ENCODE measurements at places on chromosomes 5 and 9.

GRCh38 chr9:138038244-138038671 is 160.7 kb downstream of the CACNA1B start:
- DNase-seq: no peak

- no peak for DNase-seq
These were observed 28.4 kb upstream of the SHC3 start for GRCh38 chr9:89207026-89207425.

DNA sequence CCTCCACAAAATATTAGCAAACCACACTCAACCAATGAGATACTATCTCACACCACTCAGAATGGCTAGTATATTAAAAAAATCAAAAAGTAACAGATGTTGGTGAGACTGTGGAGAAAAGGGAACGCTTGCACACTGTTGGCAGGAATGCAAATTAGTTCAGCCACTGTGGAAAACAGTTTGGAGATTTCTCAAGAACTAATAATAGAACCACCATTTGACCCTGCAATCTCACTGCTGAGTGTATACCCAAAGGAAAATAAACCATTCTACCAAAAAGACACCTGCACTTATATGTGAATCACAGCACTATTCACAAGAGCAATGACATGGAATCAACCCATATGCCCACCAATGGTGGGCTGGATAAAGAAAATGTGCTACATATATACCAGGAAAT is 393.5 kb downstream of the PDE4D start:
- DNase-seq: no peak

GRCh38 chr5:76703707-76704106 is 12.2 kb upstream of the F2R start:
- no peak for DNase-seq

- DNase-seq: no peak
These were observed 11.1 kb upstream of the MED27 start for GRCh38 chr9:132090771-132091170.

- no peak for DNase-seq
These were observed 456.5 kb downstream of the CDH18 start for GRCh38 chr5:19531374-19531952.

GRCh38 chr9:18058564-18059442 is 415.1 kb upstream of the ADAMTSL1 start:
- DNase-seq: no peak

DNA sequence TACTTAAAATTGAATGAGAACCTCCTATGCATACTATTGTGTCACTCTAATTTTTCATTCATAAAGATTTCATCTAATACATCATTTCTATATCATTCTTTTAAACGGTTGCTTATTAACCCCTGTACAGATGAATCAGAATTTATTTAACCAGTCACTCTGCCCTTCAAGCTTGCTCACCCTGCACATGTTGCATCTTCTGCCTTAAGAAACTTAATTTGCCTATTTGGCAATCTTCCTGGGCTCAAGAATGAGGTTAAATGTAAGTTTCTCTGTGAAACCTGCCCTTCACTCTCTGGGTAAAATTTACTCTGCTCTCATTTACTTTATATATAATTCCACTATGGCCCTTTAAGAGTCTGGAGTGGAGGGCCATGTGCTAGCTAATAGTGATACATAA is 434.7 kb upstream of the ZNF608 start:
- DNase-seq: no peak

DNA sequence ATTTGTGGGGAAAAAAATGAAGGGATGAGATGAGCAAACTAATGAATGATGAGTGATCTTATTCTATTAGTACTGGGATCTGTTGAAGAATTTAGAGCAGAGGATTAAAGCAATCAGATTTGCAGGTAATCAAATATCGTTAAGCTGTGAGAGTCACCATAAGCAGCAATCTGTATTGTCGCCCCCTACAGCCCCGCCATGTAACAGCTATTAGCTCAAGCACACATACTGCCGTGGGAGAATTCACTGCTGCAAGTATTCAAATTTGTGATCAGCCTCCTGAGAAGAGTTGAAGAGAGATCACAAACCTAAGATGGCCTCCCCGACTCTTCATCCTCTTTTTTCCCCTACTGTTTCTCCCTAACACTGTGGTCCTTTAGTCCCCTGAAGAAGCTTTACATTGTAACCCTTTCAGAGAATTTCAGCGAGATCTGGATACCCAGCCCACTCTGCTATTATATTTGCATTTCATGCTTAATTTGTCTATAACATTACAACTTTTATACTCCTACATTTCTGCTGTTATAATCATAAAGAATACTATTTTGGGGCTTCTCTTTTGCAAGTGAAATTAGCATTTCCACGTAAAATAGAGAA is 28.5 kb upstream of the PHF24 start:
- no peak for DNase-seq

DNA sequence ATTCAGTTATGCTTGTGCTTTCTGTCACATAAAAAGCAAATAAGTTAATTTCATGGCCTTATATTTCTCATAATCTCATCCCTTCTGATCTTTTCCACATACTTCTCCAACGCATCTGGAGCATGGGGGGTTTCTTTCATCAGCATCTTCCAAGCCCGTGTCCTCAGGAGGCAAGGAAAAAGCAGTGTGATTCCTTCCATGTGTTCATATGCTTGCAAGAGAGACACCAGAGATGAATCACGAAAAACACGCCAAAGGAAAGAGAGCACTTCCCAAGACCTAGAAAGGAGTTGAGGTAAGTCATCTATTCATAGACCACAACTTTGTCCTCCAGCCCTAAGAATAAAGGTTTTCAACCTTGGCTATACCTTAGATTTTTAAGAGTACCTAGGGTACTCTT is 26.0 kb upstream of the SVEP1 start:
- DNase-seq: no peak

- no peak for DNase-seq
These were observed 536 bp upstream of the STX17 start for GRCh38 chr9:99905833-99906402.

DNA sequence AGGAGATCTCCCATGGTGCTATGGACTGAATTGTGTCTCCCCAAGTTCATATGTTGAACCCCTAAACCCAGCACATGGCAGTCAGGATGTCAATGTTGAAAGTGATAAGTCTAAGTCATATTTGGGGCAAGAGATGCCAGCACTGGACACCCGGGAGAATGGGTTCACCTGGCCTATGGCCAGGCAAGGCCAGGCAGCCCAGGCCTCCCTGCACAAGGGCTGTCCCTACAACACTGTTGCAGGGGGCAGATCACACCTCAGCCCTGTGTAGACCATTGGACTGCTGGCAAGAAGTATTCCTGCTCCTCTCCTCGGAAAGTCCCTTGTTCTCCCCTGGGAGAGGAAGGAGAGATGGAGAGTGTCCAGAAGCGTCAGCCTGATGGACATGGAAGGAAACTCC is 240.5 kb downstream of the GADD45G start:
- no peak for DNase-seq

DNA sequence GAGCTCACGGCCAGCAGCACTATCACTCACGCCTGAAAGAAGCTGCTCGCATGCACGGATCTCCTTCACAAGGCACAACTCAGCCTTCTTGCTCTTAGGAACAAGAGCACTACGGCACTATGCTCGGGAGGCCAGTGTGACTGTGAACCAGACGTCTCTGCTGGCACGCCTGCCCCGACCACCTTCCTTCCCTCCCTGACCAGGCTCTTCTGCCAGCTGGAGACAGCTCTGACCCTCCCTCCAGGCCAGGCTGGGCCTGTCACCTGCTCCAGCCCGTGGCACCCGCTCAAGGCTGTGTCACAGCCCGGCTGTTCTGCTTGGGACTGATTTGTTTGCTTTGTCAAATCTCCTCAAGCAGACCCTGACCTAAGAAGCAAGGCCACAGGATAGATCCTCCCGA is 7.0 kb downstream of the TBC1D9B start:
- no peak for DNase-seq

All from glomerular endothelial cell (primary cell).